Dermis microvascular lymphatic vessel endothelial cell (primary cell): ENCODE measurements at places on chromosomes 2 and 18. TPM values are rescaled to one million over a fixed set of nuclear protein-coding genes. Genes with fewer than 3 reads are reported as not detected.
A peak's percentile ranks its signal among the peaks of the same experiment; 100 is the strongest.

LBX2 gene
- 0.39 and 0.51 TPM in 2 replicates for total RNA-seq

TMEM169 gene
- 0.13 TPM in 2 replicates for total RNA-seq

KCNS3 gene
- 0.25 and 0.39 TPM in 2 replicates for total RNA-seq

LHCGR gene
- total RNA-seq: not detected in 2 replicates

GRCh38 chr2:83650898-83651297, 808.2 kb downstream of the SUCLG1 start:
- DNase-seq: no peak

DNA sequence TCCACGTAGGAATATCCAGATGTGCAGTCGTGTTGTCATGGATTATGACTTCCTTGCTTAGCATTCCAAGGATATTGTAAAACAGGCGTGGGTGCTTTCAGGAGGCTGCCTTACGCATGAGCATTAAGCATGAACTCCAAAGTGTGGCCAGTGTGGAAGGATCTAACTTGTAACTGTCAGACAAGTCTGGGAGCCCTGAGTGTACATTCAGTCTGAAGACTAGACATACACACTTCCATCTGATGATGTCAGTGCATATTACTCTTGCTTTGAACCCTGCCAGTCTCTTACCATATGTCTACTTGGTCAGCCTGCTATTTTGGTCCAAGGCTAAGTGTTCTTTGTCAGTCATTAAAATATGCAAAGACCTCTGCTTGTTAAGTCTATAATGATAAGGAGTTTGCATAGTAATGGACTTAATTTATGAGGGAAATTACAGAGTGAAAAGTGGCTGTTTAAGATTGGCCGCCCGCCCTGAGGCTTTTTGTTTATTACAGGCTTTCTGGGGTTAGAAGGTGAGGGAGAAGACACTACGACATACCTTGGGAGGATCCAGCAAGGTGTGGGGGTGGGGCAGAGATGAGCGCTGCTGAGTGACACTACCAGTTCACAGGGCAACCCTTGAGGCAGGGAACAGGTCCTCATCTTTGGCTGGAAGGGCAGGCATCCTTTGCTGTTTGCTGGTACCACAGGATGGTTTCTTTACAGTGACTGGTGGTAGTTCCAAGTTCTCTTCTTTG, 48.3 kb downstream of the CABLES1 start:
- DNase-seq: no peak

DNA sequence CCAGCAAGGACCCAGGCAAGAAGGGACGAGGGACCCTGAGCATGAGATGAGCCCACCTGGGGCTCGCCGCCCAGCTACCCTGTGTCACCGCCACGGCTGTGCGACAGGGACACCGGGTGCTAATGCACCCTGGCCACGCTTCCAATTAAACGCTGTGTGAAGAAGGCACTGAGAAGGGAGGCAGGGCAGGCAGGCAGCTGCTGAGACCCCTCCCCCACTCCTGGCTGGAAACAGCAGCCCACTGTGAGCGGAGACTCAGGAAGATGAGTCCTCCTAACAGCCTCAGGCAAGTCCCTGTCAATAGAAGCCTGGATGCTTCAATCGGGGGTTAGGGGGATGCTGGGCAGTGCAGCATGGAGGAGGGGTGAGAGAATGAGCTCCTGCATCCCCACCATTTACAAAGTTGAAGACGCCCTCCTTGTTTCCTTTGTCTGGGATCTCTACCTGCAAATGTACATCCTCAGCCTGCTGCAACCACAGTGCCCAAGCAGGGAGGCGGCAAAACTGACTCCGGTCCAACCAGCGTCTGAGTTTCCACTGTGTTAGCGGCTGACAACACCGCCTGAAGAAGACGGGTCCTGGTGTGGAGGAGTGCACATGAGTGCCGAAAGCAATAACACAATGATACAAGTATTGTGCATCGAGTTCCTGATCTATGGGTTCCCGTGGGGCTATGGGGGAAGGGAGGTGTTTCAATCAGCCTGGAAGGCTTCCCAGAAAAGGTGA, 12.8 kb downstream of the TMEM163 start:
- DNase-seq: no peak

DNA sequence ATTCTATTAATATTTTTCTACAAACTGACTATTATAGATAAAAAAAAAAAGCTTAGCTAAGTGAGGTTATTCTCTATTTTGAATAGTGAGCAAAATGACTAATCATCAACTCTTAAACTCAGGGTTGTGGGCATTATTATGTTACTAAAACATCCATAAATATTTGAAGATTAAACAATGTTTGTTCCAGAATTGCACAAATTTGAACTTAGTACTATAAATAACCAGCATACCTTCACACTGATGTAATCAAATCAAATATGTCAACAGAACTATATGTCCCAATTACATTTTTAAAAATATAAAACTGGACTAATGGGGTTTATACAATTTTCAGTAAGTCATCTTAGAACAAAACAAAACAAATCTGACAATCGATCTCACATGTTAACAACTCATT, 800.9 kb downstream of the LRP1B start:
- DNase-seq: no peak

DNA sequence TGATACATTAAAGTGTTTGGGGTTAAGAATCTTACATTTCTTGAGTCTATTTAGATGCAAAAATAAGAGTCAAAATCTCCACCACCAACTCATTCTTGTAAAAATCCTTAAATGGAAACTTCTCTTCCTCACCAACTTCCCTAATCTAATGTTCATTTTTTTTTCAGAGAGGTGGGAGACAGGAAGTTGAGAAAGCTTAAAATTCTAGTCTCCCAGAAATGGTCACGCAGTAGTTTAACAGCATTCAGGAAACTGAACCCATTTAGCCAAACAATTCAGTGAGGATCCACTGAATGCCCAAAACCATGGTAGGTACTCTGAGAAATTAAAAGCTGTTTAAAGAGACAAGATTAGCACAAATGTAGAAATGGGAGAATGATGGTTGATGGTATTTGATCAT, 69.0 kb downstream of the TXNL1 start:
- no peak for DNase-seq

DNA sequence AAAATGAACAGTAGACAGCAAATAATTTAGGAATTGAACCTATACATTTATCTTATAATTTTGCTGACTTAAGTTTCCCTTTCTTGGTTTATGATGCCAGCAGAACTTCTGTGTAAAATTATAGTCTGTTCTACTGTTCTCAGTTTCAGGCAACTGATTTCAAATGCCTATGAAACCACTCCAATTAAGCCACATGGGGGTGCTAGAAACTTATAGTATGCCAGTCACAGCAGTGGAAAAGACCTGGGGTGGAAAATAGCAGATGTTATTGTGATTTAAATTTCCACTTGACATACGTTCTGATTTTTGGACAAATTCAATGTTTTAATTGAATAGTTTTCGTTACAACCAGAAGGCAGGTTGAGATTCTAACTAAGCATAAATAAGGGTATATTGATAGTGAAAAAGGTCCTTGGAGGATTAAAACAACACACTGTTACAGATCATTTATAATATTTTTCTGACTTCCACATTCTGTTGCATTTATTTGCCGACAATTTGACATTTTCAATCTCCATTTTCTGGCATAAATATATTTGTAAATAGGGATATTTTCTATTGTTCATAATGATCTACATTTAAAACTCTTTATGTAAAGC, 61.4 kb downstream of the CPS1 start:
- DNase-seq: peak; percentile 41

DNA sequence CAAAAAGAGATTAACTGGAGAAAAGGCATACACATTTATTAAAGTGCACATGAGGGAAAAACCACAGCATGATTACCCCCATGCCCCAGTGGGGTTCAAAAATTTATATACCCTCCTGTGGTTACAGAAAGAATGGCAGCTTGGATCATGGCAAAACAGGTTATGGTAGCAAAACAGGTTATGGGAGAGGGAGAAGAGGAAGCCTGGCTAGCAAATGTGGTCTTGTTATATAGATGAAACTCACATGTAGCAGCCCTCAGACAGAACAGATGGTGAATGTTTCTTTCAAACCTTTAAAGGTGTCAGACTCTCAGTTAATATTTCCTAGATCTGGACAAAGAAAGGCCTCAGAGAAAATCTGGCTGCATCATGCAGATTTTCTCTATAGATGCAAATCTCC, 178.2 kb upstream of the ZC3H15 start:
- no peak for DNase-seq
